ENCODE measurements at places on chromosomes 3 and 15. TPM values are rescaled to one million over a fixed set of nuclear protein-coding genes. Genes with fewer than 3 reads are reported as not detected.
A peak's percentile ranks its signal among the peaks of the same experiment; 100 is the strongest.

- DNase-seq, result no peak
Observed at GRCh38 chr3:115018694-115019093, 128.4 kb downstream of the ZBTB20 start.

Gene KLHL40
- not detected for polyA plus RNA-seq

DNA sequence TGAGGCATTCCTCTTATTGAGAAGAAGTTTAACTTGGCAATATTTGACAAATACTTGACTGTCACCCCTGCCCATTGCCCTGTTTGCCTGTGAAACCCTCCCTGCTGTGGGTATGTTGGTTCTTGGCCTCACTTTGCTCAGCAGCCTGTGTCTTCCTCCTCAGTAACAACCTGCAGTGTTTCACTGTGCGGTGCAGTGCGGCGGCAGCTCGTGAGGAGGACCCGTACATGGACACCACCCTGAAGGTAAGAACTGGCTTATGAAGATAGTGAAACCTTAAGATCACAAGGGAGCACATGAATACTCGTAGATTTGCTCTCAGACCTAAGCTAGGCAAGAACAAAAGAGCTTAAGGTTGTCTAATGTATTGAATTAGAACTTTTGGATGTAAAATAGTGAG lies 21.0 kb downstream of the HPS3 start:
- DNase-seq, result no peak

DNA sequence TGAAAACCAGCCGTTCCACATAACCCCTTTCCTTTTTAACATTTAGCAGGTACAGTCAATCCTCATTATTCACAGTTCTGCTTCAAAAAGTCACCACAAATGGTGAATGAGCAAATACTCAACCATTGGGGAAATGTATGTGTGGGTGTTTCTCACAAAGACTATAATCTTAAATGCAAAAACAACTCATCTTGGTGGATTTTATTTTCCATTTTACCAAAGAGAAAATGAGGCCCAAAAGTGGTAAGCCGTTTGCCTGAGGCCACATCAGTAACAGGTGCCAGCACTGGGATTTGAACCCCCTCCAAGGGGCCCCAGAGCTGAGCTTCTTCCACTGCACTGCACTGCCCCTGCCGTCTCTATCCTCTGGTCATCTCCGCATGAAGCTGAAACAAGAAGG lies 208.8 kb downstream of the OSBPL10 start:
- no peak for DNase-seq

DNA sequence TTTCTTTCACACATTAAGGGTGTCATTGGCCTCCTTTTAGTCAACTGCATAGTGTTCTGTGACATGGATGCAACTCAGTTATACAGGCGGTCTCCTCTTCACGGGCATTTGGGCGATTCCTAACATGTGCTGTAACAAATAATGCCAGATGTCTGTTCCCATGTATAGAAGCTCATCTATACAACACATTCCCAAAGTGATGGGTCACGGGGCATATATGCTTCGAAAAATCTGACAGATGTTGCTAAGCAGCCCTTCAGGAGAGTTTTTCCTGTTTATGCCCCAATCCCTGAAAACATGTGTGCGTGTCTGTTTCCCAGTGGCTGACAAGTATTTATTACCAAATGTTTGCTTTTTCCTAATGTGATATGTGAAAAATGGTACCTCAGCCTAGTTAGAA lies 25.8 kb downstream of the LRRK1 start:
- no peak for DNase-seq

Gene PCSK6
- polyA plus RNA-seq, result 1.7 TPM

- DNase-seq, result no peak
Observed at GRCh38 chr15:55742927-55743728, at the start of gene PRTG. Gene PRTG, minus strand, starts transcription at chr15:55743152. Its CDS starts 221 bp downstream, at chr15:55742931.

- no peak for DNase-seq
Observed at GRCh38 chr15:51799282-51800252, 29.9 kb upstream of the TMOD3 start.

- DNase-seq, result no peak
Observed at GRCh38 chr3:167854846-167855245, 119.3 kb downstream of the SERPINI1 start.

DNA sequence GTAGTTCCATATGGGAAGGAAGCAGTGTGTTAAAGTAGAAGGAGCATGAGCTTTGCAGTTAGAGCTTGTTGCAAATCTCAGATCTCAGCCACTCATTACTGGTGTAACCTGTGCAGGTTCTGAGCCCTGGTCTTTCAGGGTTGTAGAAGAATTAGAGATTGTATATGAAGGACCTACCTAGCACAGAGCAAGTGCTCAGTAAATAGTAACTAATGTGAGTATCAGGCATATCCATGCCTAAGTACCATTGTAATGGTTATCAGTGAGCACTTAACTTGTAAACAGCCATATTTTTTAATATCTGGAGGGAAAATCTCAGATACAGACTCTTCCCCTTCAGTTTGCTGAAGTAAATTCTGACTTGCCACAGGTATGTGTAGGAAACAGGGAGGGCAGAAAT lies 59.3 kb downstream of the MAP6D1 start:
- no peak for DNase-seq

GRCh38 chr3:149087208-149087607 lies 875 bp upstream of the HLTF start:
- no peak for DNase-seq

DNA sequence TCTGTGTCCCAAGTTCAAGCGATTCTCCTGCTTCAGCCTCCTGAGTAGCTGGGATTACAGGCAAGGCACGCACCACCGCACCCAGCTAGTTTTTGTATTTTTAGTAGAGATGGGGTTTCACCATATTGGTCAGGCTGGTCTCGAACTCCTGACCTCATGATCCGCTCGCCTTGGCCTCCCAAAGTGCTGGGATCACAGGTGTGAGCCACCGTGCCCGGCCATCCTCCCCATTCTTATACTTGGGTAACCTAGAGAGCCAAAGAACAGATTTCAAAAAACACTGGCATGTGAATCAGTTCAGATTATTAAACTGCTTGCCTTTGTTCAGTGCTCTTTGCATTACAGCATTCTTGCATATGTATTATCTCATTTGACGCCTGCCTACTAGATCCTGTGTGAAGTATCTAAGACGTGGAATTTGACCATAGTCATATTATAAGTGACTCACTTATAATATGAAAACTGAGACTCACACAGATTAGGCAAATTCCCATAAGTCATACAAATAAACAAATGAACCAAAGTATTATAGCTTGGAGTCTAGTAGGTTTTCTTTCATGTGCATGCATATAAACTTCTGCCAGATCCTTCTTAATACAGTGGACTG lies 123.5 kb downstream of the UNC13C start:
- no peak for DNase-seq

Gene ALDH1A3
- polyA plus RNA-seq, result not detected

- DNase-seq, result no peak
Observed at GRCh38 chr3:121913305-121913990, 19.2 kb downstream of the SLC15A2 start.

Gene POLQ
- not detected for polyA plus RNA-seq

Gene AHSG
- polyA plus RNA-seq, result not detected

GRCh38 chr3:135503760-135504686 lies 461.5 kb upstream of the PPP2R3A start:
- no peak for DNase-seq

DNA sequence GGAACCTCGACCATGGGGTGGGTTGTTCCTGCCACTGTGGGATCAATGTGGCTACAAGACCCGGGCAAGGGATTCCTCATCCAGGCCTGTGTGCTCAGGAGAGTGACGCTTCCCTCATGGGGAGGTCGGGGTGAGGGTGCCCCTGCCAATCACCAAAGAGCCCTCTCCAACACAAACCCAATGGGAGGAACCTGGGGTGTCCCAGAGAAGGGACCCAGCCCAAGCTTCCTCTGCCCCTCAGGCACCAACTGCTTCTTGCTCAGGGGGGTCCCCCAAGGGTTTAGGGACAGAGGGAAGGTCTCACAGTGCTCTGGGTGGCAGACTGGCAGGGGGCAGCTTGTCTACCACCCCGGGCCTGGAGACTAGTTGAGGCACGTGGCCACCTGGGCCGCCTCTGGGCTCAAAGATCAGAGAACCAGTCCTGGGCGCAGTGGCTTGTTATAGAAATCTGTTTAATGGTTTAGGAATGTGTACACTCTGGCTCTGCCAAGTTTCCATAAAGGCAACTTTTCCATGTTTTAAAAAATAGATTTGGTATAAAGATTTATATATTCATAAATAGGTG lies 26.6 kb downstream of the GP9 start:
- no peak for DNase-seq

Gene KNG1
- polyA plus RNA-seq, result not detected

Gene MESP1
- polyA plus RNA-seq, result 4.5 TPM

Gene FGF7
- polyA plus RNA-seq, result not detected

Gene HCLS1
- polyA plus RNA-seq, result 394 TPM

Gene PPARG
- not detected for polyA plus RNA-seq

Gene TJP1
- polyA plus RNA-seq, result not detected

- DNase-seq, result no peak
Observed at GRCh38 chr15:77495838-77496596, 75.3 kb downstream of the HMG20A start.

- DNase-seq, result no peak
Observed at GRCh38 chr3:184559336-184559735, 2.2 kb upstream of the EPHB3 start.

DNA sequence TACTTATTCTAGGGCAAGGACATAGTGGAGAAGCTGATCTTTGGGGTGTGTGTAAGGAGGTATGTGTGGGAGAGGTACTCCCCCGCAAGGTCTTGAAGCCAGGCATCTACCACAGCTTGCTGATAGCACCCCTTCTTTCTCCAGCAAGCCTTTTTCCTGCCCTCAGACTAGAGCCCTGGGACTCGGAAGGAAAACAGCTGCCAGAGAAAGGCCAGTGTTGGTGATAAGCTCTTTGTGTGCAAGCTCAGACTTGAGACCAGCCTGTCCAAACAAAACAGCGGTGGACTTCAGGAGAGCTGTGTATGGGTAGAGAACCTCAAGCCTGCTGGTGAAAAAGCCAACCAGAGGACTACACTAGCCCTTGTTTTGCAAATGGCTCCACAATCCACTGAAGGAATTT lies 1028.6 kb downstream of the MCTP2 start:
- no peak for DNase-seq

GRCh38 chr3:52471371-52472238 lies 16.2 kb downstream of the NISCH start:
- no peak for DNase-seq

Gene GOLGA6L10
- polyA plus RNA-seq, result not detected

GRCh38 chr3:133168025-133168401 lies 129.8 kb downstream of the TMEM108 start:
- no peak for DNase-seq

DNA sequence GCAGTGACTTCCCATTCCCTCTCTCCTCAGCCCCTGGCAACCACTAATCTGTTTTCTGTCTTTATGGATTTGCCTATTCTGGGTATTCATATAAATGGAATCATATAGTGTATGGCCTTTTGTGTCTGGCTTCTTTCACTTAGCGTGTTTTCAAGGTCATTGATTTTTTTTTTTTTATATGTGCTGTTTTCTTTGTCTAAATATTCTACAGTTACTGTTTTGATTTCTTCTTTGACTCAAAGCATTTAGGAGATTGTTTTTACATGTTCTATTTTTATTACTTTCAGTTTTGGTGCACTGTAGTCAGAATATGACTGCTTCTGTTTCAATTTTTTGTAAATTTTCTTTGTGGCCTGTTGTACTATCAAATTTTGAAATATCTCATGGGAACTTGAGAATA lies 71.9 kb upstream of the RNU6-1 start:
- DNase-seq, result no peak

- no peak for DNase-seq
Observed at GRCh38 chr3:120555657-120556509, 40.3 kb upstream of the NDUFB4 start.

DNA sequence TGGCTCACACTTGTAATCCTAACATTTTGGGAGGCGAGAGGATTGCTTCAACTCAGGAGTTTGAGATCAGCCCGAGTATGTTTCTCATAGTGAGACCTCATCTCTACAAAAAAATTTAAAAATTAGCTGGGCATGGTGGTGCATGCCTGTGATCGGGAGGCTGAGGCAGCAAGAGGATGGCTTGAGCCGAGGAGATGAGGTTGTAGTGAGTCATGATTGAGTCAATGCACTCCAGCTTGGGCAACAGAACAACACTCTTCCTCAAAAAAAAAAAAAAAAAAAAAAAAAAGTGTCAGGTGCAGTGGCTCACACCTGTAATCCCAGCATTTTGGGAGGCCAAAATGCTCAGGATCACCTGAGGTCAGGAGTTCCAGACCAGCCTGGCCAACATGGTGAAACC lies 2.4 kb downstream of the RPL39L start:
- no peak for DNase-seq

GRCh38 chr15:95261968-95262367 lies 1030.6 kb downstream of the MCTP2 start:
- no peak for DNase-seq

Gene ELL3
- not detected for polyA plus RNA-seq

DNA sequence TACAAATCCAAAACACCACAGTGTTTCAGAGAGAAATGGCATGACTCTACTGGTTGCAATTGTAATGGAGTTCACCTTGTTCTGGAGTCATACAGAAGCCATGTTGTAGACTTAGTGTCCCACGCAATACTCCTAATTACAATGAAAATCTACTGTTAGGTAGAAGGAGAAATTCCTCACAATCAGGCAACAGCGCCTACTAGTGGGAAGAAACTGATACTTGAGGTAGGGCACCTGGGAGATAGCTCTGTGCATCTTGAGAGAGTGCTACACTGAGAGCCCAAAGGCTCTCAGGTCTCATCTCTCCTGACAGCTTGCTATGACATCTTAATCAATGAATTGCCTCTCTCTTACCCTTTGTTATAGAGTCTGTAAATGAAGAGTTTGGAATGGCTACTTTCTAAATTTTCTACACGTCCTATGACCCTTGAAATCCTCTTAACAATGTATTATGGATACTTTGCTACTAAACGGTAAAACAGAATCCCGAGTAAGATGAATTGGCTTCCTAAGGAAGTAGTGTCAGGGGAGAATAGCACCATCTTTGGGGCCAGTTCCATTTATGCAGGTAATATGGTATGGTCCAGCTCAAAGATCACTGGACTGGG lies 422.7 kb upstream of the TPRG1 start:
- peak; percentile 46 for DNase-seq

DNA sequence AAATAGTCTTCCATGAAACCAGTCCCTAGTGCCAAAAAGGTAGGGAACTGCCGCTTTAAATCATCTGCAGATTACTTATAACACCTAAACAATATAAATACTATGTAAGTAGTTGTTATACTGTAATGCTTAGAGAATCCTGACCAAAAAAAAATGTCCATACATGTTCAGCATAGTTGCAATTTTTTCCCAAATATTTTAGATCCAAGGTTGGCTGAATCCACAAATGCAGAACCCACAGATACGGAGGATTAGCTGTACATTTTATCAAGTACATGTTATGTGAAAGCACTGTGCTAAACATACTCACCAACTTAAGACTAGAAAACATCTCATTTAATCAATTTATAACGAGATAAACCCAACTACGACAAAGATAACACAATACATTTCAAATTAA lies 9.3 kb downstream of the MSL2 start:
- no peak for DNase-seq

Gene LMCD1
- not detected for polyA plus RNA-seq

Gene GPR176
- not detected for polyA plus RNA-seq

GRCh38 chr15:31004220-31004733 lies 12.8 kb upstream of the MTMR10 start:
- peak; percentile 77 for DNase-seq

Data from immature natural killer cell (primary cell).